ENCODE measurements at places on chromosomes 2 and 18.
A peak's percentile ranks its signal among the peaks of the same experiment; 100 is the strongest.

GRCh38 chr2:231294571-231295362 lies 96.3 kb downstream of the ARMC9 start:
- peak; percentile 34 for DNase-seq

DNA sequence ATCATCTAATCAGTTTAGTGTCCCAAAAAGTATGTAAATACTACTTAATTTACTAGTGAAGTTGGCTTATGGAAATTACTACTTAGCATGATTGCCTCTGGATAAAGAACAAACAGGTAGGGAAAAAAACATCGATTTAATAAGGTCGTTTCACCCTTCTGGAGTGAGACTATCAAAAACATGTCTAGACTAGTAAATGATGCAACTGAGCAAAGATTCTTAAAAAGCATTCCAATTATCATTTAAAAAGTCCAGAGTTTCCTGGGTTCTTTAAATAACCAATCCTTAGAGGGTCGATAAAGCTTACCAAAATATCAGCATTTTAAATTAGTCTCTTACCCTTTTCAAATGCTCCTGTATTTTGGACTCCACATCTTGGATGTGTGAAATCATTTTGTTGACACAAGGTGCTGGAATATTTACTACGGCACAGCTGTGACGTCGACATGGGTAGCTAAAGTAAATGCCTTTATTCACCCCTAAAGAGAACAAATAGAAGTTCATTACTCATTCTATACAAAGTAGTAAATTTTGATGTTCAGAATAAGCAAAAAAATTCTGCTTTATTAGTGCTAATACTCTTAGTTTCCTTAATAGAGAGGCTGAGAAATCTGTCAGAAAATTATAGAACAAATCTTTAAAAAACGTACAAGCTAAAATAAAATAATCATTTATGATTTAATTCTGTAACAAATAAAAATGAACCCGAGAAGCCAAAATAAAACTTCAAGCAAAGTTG lies 70.6 kb downstream of the CCDC178 start:
- DNase-seq, result no peak

- no peak for DNase-seq
Observed at GRCh38 chr2:96092951-96093350, 23.4 kb downstream of the ADRA2B start.

DNA sequence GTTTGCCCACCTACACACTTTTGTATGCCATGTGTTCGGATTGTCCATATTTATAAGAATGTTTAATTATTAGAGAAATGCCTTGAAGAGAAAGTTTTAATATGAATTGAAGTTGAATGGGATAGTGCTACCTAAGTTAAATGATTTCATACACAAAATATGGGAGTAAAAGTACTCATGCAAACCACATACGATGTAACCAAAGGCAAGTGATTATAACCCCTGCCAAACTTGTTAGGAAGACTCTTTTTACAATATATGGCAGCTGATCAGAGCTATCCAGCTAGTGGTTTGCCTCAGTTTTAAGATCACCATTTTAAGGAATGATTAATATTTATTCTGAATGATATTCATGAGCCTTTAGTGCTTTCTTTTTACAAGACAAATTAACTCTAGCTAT lies 106.7 kb downstream of the MYO1B start:
- DNase-seq, result peak; percentile 68

DNA sequence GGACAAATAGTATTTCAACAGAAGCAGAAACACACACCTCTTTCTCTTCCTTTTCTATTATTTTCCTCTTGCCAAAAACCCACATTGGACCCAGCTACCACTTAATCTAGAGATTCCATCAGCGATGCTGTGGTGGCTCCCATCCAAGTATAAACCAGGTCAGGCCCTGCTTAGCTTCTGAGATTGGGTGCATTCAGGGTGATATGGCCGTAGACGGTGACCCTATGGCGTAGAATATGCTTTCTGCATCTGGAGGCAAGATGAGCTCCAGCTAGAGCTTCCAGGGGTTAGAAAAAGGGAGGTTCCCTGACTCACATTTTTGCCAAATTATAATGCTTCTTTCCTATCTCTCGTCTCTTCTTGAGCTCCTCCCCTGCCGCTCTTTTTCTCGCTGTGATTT lies 66.5 kb downstream of the TNP1 start:
- DNase-seq, result no peak

- DNase-seq, result peak; percentile 68
Observed at GRCh38 chr2:207162316-207162715, 3.4 kb downstream of the KLF7 start.
